ENCODE measurements at places on chromosomes 6 and 20. TPM values are rescaled to one million over a fixed set of nuclear protein-coding genes. Genes with fewer than 3 reads are reported as not detected.

HDGFL1 gene
- polyA plus RNA-seq = not detected

EMILIN3 gene
- not detected for polyA plus RNA-seq

CFB gene
- polyA plus RNA-seq = 2.5 TPM

GRCh38 chr20:43731927-43732326, 5.1 kb upstream of the GTSF1L start:
- no peak for DNase-seq

GRCh38 chr20:17083738-17084137, 143.1 kb upstream of the PCSK2 start:
- no peak for DNase-seq

Measured in keratinocyte (primary cell).